Stimulated activated CD4-positive, alpha-beta T cell treated with anti-CD3 and anti-CD28 coated beads, Interleukin-1b, Interleukin-23, amount 100 ng/mL, for 1 hour (primary cell): ENCODE measurements at places on chromosomes 7 and 10.
A peak's percentile ranks its signal among the peaks of the same experiment; 100 is the strongest.

GRCh38 chr7:84975586-84976185, 211.2 kb downstream of the SEMA3D start:
- DNase-seq: no peak

DNA sequence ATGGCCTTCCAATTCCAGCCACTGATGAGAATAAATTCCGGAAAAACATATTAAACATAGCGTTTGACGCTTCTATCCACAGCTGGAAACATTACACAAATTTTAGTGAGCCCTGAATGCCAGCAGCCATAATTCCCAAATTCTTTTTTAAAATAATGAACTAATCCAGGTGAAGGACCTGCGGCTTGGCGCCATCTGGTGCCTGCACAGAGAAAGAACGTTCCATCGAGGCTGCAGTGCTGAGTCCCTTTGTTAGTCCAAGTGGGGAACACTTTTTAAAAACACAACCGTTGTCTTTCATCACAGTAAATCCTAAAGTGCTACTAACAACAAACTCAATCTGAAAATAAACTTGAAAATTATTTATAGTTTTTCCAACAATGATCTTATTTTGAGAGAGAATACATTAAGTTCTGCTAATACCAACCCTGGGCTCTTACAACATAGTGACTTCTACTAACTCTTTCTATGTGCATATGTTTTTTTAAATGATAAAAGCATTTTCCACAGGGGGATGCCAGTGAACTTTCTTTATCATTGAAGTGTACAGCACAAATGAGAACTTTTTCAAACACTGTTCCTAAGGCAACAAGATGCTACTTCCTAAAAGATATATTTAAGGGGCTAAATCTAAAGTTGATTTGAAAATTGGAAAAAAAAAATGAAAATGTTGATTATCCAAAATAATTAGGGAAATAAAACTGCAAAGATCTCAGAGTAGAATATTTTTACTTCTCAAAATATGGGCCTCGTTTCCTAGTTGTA, 166.9 kb upstream of the RNF32 start:
- DNase-seq: no peak

- no peak for DNase-seq
Observed at GRCh38 chr7:136938476-136938875, 70.0 kb downstream of the CHRM2 start.

- DNase-seq: no peak
Observed at GRCh38 chr7:87473192-87473591, 2.3 kb downstream of the ABCB4 start.

DNA sequence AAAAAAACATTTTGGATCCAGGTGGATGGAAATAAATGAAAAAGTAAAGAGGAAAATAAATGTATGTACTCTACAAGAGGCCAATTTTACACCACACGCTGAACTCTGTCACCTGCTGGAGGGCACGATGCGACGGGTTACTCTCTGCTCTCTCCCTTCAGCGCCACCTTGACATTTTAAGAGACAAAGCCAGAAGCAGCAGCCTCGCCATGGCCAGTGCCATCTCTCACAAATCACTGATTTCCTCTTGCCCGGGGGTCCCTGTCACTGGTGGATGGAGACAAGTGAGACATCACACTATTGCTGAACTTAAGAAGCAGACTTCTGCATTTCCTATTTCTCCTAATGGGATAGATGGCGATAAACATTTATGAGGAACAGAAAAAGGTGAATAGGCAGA, 190.0 kb downstream of the ZMYND11 start:
- no peak for DNase-seq

- no peak for DNase-seq
Observed at GRCh38 chr7:83837683-83838082, 188.7 kb upstream of the SEMA3E start.

DNA sequence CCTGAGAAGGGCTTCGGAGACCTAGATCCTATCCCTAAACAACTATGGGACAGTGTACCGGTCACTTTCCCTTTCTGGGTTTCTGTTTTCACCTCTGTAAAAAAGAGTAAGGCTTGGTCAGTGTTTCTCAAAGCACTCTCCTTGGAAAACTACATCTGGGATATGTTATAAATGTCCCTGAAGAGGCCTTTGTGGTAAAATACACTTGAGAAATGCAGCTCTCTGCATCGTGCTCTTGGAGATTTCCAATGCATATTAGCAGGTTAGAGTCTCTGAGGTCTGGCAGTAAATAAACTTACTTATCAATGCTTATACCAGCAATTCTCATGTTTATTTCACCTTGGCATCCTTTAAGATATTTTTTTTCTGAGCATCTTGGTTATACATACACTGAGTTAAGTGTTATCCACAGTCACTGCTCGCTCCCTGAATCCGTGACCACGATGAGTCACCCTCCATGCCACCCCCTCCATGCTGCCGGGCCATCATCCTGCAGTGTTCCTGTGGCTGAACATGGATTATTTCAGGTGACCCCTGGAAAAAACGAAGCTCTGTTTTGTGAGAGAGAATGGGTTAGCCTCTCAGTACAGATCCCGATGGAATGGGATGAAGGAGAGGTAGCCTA, 3.3 kb upstream of the TBXAS1 start:
- DNase-seq: no peak

DNA sequence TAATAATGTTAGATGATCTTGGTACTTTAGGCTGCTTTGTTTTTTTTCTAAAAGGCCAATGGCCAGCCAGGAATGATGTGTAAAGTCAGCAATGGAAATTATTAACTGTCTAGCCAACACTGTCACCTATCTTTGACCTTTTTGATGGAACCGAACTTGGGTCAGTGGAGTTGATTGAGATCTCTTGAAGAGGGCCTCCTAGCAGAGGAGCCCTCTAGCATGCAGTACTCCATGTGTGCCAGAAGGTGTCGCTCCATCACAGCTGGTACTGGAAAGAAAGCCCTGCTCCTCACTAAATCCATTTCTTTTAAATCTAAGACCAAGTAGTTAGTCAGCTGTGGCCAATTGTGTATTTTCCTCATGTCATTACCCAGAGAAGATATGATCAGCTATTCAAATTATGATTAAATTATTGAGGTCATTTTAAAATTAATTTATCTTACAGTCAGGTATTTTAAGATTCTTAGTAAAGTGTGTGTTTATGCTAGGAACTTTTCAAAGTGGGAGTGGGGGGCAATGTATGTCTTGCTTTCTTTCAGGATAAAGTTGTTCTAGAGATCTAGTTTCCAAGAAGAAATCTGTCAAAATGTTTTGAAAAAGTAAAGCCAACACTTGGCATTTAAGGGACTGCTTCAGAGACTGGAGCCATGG, 33.1 kb upstream of the CROT start:
- DNase-seq: peak; percentile 20

- DNase-seq: no peak
Observed at GRCh38 chr7:138500892-138501291, 40.8 kb downstream of the TRIM24 start.

GRCh38 chr10:102426803-102427287, 5.5 kb downstream of the CUEDC2 start:
- DNase-seq: no peak

GRCh38 chr7:87427288-87427687, 48.2 kb downstream of the ABCB4 start:
- no peak for DNase-seq

DNA sequence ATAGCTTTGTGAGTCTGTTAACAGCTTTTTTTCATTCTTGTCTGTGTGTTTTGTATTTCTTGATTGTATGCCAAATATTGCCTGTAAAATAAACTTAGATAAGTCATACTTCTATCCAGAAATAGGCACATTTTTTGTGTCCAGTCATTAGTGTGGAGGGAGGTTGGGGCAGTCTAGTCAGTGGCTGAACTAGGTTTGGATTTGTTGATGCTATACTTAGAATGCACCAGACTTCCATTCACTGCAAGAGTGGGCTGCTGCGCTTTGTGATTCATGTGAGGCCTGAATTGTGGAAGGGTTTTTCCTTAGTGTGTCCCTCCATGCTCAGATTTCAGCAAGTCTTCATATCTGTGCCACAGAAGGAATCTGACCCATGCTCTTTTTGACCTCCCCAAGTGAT, 50.0 kb downstream of the TRUB1 start:
- DNase-seq: no peak

GRCh38 chr10:69661414-69662172, 31.5 kb downstream of the FAM241B start:
- DNase-seq: no peak

- DNase-seq: no peak
Observed at GRCh38 chr7:97006055-97006815, 882 bp downstream of the DLX6 start.

DNA sequence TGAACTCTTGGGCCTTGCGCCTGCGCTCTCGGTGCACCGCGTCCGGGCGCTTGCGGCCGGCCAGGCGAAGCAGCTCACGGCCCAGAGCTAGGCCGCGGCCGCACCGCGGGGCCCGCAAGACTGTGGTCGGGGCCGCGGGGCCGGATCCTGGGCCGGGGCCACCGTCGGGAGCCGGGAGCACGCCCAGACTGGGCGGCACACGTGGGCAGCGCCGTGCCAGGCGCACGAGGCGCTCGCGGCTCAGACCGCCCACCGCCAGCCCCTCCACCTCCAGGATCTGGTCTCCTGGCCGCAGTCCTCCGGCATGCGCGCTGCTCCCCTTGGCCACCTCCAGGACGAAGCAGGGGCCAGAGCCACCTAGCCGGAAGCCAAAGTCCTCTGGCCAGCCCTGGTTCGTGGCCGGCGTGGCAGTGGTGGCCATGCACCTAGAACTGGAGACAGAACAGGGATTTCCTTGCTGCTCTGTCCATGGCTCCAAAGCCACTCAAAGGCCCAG, at the start of gene GRID2IP:
TSS of gene GRID2IP (minus strand) at position 446 of the 496 bp plus-strand sequence. CDS start at position 421, 25 bp downstream.
- no peak for DNase-seq

DNA sequence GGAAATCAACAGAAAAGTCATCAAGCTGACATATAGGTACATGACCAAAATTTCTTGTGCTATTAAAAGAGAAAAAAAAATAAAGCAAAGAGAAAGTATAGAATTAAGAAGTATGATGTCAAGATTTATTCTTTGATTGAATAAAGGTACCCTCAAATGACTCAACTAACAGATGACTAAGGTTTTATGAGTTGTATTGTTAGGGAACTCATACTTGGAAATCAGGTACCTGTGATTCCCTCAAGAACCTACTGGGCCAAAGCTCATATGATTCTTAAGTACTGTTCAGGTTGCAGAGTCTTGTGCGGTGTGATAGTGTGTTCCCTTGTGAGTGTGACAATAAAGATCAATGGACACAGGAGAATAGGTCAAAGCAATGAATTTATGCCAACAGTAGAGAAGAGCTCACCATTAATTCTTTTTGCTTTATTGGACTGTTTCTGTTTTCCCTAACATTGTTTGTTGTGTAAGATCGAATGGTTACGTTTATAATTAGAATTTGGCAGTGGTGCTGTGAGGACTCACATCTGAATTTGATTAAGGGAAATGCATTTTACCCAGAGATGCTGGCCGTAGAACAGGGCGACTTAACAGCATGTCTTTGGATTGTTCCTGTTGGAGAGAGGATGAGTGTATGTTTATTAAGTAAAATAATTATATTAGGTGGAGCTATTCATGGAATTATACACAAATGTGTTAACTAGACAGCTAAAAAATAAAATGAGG, 293.2 kb upstream of the SEMA3D start:
- DNase-seq: no peak

DNA sequence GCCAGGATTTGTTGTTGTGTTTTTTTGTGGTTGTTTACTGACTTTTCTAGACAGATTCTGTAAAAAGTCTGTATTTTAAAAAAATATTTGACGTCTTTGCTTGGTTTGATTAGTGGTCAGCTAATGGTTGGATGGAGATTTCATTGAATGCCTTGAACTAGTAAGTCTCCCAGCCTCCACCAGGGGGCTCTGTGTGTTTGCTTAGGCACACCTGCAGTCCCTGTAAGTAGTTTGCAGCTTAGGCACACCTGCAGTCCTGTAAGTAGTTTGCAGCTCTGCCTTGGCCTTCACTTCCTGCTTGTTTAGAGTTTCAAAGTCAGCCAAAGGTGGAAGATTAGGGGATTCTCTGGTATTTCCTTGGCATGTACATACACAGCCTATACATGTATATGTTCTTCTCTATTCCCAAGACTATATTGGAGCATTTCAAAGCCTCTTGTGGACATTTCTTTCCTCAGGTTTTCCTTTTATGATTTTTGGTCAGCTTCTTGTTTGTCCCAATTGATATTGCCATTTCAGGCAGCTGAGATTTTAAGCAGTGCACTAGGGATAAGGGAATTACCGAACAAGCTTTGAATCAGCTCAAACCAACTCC, 101.6 kb downstream of the CCSER2 start:
- peak; percentile 49 for DNase-seq

DNA sequence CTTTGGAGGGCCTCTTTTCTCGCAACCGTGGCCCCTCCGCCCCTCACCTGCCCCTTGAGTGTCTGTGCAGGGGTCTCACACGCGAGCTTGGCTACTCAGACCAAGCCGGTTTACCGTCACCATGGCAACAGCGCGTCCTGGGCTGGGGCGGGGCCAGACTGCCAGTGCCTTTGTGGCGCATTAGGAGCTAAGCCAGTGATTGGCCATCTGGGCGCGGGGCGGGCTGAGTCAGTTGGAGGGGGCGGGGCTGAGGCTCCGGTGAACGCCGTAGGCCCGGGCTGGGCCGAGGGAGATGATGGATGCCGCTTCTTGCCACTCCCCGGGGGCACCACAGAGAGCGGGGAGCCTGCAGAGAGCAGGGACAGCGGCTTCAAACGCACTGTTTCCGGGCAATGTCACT, 48.7 kb upstream of the FXYD4 start:
- peak; percentile 61 for DNase-seq

GRCh38 chr7:48113275-48113674, 24.2 kb downstream of the UPP1 start:
- DNase-seq: no peak

- DNase-seq: no peak
Observed at GRCh38 chr10:81414038-81414437, 461.0 kb upstream of the NRG3 start.

GRCh38 chr7:66948480-66949109, 27.6 kb downstream of the TMEM248 start:
- DNase-seq: no peak

DNA sequence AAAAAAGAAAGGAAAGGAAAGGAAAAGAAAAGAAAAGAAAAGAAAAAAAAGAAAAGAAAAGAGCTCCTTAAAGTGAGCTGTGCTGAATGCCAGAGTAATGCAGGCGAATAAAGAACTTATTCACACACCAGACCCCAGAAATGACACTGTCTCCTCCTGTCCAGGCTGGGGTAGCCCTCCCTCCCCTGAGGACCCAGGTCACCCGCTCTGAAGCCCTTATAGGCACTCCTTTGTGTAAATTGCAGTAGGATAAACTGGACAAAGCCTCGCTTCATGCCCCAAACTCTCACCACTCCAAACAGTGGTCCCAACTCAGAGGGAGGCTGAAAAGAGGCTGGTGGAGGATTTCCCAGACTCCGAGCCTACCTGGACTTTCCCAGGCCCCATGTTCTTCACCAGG, 46.3 kb downstream of the PKD1L1 start:
- no peak for DNase-seq

DNA sequence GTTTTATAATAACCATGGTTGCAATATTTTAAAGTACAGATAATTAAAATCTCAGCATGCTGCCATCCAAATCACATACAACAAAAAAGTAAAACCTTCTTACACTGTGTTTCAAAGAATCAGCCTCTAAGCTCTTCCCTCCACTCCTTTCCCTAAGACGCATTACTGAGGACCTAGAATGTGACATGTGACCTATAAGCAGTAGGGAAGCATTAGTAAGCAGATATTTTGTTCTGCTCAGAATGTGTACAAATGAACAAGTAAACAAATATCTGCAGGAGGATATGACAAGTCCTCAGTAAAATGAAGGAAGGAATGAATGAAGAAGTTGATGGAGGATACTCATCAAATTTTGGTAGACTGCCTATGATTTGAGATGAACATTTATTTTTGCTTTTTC, 49.1 kb downstream of the RAB11FIP2 start:
- no peak for DNase-seq
